ENCODE measurements at places on chromosomes 1 and 21. TPM values are rescaled to one million over a fixed set of nuclear protein-coding genes. Genes with fewer than 3 reads are reported as not detected.
A peak's percentile ranks its signal among the peaks of the same experiment; 100 is the strongest.

DNA sequence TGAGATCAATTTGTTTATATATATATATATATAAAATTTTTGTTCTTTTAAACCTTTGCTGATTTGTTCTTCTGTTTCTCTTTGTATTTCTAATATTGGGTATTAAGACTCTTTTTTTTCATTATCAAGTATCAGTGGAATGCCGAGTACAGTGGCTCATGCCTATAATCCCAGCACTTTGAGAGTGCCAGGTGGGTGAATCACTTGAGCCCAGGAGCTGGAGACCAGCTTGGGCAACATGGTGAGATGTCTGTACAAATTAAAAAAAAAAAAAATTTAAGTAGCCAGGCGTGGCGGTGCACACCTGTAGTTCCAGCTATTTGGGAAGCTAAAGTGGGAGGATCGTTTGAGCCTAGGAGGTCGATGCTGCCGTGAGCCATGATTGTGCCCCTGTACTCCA, 67.1 kb downstream of the MAST2 start:
- DNase-seq: no peak

- no peak for DNase-seq
Measured at GRCh38 chr1:177937931-177938330, 31.9 kb downstream of the SEC16B start.

The LRRC38 gene
- total RNA-seq: not detected

DNA sequence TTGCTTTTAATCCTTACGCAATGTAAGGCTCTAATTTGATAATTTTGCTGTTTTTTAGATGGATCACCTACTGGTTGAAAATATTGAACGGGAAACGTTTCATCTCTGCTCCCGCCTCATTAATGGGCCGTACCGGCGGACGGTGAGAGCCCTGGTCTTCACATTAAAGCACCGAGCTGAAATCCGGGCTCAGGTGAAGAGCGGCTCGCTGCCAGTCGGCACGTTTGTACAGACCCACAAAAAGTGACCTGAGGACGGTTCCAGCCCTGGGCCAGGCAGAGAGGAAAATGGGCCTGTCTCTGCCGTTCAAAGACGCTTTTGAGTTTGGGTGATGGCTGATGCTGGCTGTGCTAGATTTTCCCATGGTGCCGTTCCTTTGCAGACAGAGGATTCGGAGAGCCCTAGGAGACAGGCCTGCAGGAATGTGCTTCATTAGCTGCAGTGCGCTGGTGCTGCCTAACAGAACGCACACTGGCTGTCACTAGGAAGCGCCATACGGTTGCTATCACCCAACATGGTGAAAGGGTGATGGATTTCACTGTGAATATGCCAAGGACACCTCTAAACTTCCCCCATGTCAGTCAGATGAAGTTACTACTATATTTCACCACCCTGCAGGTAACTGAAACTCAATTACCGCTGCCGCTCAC, 42.9 kb downstream of the TCEANC2 start:
- no peak for DNase-seq

The FCER1G gene
- 3.7 TPM for total RNA-seq

GRCh38 chr1:201709564-201710295, 119.2 kb upstream of the IPO9 start:
- DNase-seq: peak; percentile 70

GRCh38 chr1:2987773-2988172, 33.5 kb upstream of the ACTRT2 start:
- no peak for DNase-seq

The MTFR1L gene
- total RNA-seq: 39.1 TPM

DNA sequence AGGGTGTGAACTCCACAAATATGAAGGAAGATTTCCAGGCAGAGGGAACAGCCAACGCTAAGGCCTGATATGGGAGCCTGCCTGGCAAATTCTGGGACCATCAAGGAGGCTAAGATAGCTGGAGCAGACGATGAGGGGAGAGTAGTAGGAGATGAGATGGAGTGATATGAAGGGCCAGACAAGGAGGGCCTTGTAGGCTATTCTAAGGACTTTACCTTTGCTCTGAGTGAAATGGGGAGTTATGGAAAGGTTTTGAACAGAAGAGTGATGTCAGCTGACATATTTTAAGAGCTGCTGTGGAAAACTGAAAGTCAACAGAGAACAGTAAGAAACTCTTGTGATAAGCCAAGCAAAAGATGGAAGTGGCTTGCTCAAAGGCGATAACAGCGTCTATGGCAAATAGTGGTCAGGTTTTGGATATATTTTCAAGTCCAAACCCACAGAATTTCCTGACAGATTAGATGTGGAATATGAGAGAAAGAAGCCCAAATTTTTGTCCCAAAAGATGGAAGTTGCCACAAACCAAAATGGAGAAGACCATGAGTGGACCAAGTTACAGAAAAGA, 2.1 kb upstream of the TP53BP2 start:
- no peak for DNase-seq

GRCh38 chr1:91844862-91845528, 41.0 kb downstream of the TGFBR3 start:
- no peak for DNase-seq

The ESPN gene
- total RNA-seq: 1.3 TPM

The IL22RA1 gene
- total RNA-seq: not detected

DNA sequence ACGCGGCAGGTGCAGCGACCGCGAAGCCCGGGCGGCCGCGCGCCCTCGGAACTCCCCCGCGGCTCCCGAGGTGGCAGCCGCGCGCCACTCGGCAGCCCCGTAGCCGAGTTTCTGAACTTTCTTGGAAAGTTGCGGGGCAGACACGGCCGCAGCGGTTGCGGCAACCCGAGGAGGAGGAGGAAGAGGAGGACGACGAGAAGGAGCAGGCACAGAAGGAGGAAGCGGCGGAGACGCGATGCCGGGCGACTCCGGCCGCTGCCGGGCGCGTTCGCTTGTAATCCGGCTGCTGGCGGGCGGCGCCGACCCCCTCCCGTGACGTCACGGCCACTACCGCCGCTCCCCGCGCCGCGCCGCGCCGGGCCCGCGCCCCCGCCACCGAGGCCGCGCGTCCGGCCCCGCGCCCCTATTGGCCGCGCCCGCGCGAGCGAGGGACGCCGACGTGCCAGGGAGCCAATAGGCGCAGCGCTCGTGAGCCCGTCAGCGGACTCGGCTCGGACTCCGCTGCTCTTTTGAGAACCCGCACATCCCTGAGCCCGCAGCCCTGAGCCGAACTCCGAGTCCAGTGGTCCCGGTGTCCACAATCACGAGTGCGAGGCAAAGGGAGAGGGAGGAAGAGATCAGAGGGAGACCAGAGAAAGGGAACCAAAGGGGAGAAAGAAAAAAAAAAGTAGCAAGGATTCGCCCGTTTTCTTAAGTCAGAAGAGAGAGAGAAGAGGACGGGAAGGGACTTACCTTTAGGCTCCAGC, 736 bp upstream of the BARHL2 start:
- no peak for DNase-seq

The ADAM30 gene
- total RNA-seq: not detected

Measured in activated T-cell treated with anti-CD3 and anti-CD28 coated beads, Interleukin-2, amount 50 U/mL, for 72 hours (primary cell).